ENCODE measurements at places on chromosomes 2 and 18.

GRCh38 chr2:173357346-173357745 lies 2.7 kb downstream of the CDCA7 start:
- no peak for DNase-seq

GRCh38 chr2:65545837-65546805 lies 113.7 kb upstream of the SPRED2 start:
- no peak for DNase-seq

DNA sequence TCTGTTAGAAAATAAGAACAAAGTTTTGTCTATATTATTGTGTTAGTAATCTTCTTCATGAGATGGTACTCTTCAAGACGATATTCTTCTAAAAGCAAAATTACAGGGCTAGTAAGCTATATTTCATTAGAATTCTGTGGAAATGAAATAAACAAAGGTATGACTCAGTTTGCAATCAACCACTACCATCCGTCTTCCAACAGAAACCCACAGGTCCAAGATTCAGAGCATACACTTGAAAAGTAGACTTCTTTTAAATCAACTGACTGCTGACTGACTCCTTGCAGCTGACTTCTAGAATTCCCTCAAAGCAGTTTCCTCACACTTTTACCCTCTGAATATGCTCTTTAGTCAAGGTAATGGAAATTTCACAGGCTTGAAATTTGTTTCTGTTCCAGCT lies 193.7 kb downstream of the GCA start:
- DNase-seq: no peak

DNA sequence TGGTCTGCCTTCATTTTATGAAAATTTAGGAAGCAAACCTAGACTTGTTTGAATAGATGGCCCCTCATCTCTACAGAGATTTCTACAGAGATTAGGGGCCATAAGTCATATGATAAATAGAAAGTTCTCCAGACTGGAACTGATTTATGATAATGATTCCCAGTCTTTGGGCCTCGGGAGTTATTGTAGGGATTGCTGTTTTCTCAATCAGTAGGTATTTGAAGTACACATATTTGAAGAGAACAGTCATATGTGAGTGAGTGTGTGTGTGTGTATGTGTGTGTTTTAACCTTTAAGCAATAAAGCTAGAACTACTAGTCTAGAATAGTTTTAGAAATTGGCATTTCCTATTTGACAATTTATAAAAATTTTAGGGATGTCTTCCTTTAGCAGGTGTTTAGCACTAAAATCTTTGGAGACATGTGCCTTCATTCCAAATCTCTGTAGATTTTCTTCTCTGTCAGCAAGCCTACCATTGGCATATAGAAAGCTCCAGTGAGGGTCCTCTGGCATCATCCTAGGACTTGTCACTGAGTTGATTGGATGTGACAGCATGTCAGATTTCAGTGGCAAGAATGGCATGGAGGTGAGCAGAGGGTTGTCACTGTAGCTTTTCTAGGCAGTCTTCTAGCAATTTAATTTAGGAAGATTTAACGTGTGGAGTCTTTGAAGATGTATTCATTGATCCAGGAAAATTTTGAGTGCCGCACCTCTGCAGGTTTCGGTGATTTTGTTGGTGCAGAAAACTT lies 71.2 kb downstream of the MYO1B start:
- DNase-seq: no peak

DNA sequence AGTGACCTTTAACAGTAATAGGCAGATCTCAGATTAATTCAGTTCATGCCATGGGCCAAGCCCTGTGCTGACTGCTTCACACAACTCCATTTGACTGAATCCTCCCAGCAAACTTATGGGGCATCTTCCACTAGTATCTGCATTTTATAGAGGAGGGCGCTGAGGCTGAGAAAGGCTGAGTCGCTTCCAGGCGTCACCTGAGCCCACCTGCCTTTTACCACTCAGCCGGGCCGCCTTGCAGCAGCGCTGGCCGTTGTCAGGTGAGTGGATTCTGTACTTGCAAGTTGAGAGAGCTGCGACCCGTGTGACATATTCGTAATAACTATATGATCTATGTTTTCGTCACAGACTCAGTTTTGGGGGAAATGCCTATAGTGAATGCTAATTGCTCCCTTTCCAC lies 59.3 kb upstream of the B3GNT7 start:
- DNase-seq: no peak

DNA sequence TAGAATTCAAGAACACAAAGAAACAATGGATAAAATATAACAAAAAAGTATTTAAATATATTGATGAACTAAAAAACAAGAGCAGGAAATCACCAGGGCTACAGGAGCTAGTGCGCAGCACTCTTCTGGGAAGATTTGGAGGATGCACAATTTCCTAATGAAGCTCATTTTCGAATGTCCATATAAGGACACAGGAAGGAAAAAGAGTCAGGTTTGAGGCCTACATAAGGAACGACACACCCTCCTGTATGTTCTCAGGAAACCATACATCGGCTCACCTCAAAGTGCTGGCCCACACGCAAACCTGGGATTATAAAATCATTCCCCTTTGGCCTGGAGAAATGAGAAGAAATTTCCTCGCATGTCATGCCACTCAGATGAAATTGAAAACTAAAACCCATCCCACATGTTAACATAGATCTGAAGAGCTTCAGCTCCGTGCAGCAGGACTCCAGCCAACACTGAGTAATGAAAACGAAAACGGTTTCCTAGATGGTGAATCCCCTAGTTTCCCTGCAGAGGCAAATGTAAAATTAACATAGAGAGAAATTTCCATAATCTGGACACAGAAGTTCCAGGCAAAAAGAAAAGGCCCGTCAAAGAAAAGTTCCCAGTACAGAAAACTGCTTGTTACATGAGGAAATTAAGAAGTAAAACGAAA lies 825.8 kb downstream of the SOCS6 start:
- no peak for DNase-seq

DNA sequence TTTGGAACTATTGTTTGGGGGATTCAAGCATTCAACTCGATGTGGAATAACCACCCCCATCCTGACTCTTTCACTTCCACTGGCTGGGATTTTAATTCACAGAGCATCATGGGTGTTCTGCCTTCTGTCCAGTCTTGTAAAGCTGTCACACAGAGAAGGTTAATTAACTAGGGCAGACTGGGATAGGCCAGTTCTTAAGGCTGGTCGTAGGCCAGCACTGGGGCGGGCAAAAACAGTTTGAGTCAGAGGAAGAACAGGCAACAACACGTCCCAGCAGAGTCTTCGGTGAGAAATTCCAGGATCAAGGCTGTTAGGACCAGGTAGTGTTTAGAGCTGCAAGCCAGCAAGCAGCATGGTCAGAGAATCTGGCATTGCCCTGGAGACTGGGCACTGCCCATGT lies 4.0 kb upstream of the RNF152 start:
- DNase-seq: no peak

DNA sequence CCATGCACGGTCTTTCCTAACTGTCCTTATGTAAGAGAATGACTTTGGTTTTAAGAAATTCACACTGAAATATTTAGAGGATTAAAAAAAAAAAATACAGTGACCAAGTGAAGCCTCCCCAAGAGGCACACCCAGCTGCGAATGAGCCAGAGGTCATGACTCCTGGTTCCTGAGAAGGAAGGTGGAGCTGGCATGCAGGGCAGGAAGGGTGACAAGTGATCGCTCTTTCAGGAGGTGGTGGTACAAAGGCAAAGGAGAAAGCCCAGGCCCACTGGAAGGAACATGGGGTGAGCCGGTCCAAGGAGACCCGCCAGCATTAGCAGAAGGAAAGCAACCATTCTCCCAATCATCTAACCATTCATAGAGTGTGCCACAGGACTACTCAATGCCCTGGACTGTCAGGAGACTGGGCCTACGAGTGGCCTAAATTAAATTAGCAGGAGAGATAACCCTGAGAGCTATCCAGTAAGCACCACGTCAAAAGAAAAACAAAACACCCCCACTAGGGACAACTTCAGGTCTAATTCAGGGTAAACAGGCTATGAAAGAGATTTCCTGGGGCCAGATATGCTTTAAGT lies 7.8 kb downstream of the INO80C start:
- no peak for DNase-seq

- no peak for DNase-seq
Measured at GRCh38 chr2:132645176-132645575, 24.8 kb downstream of the LYPD1 start.

DNA sequence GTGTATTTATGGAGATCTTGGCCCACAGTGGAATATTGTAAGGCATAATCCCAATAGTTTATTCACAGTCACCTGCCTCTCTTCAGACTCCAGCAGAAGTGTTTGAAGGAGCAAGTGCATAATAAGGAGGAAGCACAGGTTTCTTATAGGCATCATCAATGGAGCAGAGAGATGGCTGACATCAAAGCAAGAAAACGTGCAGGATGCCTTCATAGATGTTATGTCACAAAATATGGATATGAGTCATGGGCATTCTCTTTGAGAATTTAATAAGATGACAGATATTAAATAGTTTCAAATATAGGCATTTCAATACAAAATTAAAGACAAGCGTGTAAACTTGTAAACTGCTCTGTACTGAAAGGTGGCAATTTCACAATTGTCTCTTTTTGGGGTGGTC lies 4.0 kb upstream of the RND3 start:
- no peak for DNase-seq

DNA sequence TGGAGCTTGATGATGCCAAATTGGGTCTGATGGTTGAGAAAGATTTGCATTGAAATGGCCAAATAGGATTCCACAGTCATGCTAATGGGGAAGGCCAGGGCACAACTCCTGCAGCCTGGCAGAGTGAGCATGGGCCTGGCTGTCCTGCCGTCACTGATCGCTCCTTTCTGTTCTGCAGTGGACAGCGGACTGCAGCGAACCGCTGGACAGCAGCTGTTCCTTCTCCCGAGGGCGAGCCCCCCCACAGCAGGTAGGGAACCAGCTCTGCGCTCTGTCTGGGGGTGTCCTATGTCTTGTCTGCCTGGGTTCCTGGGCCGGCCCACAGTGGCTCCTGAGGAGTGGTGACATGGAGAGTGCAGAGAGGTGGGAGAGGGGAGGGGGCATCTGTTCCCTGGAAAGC lies 97.6 kb downstream of the CTIF start:
- DNase-seq: no peak

GRCh38 chr2:239179851-239180371 lies 220.9 kb downstream of the HDAC4 start:
- peak; percentile 12 for DNase-seq

DNA sequence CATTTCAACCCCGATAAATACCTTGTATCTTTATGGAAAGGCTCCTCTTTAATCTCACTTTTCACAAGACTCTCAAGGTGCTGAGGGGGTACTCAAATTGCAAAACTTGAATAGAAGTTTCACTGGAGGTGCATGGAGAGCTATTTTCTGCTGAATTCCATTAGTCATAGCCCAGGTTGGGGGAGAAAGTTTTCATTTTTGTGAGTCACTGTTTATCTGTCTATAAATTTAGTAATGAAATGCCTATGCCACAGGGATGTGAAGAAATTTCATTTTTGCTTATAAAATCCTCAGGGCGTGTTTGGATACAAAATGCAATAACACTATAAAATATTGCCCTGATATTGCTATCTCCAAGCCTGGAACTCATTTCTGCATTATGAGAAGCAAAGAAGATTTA lies 346.3 kb downstream of the LRATD1 start:
- DNase-seq: no peak

DNA sequence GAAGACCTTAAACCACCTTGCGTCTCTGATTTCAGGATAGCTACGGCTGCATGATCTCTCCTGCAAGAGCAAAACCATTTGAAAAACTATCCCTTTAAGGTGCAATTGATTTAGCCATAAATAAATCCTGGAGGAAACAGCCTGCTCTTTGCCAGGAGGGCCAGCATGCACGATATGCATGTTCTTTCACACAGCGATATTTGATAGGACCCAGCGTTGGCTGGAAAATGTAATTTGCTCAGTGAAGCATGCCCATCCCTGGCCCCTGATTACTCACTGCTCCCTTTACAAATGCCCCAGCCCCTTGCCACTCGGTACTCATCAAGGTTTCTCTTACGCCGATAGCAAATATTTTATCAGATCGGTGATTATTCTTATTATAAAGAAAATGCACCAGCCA lies 315.4 kb downstream of the CDH2 start:
- no peak for DNase-seq

DNA sequence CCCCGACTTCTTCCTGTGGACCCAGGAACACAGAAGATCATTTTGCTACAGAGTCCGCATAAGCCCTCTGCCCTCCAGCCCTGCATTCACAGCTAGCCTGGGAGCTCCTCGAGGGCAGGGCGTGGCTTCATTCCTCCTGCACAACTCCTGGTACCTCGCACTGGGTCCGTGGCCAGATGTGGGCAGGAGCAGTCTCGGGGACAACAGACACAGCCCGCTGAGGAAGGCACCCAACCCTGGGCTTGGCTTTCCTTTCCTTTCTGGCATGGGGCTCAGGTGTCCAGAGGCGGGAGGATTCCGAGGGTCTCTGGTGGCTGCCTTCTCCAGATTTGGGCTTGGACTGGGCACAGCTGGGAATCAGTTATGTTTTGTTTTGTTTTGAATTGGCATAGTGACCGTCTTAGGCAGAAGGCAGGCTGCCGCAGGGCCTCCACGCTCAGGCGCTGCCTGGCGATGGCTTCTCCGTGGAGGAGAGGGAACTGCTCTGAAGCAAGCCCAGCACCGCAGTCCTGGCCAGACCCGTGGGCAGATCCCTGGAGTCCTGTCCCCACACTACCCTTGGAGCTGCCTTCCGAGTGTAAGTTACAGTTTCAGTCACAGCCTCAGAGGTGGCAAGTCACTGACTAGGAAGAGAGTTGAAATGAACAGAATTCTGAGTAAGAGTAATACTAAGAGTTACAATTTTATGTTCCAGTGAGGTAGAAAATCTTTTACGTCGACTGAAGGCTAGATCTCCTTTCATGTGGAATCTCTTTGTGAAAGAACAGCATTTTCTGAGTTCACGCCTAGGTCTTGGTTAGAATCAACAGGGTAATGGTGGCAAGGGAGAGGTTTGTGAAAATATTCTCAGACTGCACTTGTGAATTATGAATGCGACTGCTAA lies 47.9 kb downstream of the LDLRAD4 start:
- DNase-seq: no peak

DNA sequence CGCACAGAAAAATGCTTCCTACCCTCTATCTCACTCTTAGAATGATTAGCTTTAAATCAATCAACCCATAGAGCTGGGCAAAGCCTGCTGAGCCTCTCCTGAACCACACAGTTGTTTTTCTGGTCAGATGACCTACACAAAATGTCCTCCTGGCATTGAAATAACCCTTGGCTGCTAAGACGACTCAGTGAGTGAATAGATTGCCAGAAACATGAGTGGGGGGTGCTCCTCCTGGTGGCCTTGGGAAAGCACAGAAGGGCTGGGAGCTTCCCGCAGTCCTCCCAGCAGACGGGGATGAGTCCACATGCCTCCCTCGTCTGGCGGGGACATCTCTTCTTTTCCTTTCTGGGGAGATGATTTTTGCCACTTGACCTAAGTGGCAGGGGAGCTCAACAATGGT lies 14.9 kb downstream of the MAL start:
- no peak for DNase-seq

GRCh38 chr2:676647-677055 lies 555 bp downstream of the TMEM18 start:
- DNase-seq: peak; percentile 91
